Left renal cortex interstitium (tissue), 4 donors: ENCODE measurements at places on chromosomes 16 and 17.

DNA sequence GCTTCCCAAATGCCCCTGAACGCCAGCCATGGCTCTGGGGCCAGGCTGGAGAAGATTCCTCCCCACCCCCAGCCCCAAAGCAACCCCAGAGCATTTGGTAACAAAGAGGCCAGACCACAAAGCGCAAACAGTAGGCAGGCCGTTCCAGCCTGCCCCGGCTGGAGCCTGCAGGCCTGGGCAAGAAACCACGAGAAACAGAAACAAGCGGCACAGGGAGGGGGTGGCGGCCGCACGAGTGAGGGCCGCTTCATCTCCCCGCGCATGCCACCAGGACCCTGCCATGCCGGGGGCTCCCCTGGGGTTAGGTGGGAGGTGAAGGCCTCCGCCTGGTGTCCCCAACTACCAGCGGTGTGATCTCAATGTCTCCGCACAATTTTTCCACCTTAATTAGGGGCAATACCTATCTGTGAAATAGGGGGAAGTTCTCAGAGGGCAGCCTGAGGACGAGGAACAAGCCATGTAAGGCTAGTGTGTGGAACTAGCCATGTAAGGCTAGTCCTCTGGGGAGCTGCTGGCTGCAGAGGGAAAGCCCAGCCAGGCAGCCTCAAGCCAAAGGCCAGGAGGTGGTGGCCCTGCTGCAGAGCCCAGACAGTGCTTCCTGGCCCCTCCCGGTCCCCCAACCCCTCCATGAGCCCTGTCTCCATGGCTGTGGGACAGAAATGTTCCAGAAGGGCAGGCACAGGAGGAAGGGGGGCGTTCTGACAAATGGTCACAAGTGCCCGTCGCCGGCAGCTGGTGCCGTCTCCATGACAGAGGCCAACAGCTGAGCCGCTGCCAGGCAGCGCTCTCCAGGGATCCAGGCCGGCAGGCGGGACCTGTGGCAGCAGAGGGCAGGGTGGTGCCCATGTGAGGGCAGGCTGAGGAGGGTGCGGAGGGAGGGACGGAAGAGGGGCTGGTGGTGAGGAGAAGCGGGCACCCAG is 14.5 kb upstream of the MTSS2 start:
- no peak for DNase-seq

DNA sequence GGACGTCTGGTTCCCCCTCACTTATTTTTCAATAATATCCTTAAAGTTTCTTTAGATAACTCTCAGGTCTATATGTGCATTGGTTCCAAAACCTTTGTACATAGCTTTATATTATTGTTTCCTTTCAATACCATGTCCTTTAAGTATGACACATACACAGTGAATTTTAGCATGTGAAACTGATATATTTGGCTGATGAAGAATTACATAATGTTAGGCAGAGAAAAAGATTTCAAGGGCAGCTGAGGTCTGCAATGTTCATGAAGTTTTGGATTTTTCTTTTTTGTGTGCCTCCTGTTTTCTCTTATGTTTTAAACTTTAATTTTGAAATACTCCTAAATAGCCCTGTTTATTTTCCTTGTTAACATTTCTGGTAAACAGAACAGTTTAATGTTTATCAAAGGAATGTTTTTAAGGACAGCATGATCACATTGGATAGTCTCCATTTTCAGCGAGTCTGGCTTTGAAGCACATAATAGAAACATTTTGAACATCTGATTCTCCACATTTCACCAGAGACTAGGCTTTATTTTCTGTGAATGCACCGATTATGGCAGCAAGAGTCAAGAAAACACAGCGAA is 32.9 kb upstream of the FBXO47 start:
- no peak for DNase-seq

- DNase-seq: no peak
These were observed 439.2 kb upstream of the MAF start for GRCh38 chr16:80039777-80040176.

- no peak for DNase-seq
These were observed at the start of gene GAS2L2 for GRCh38 chr17:35752945-35753764. Gene GAS2L2, minus strand, starts transcription at chr17:35753239. Its CDS starts 389 bp downstream, at chr17:35752850.

- no peak for DNase-seq
These were observed 217.3 kb downstream of the RBFOX3 start for GRCh38 chr17:79393358-79394052.
